ENCODE measurements at places on chromosomes 13 and 19.
A peak's percentile ranks its signal among the peaks of the same experiment; 100 is the strongest.

- DNase-seq, result no peak
Measured at GRCh38 chr13:44854313-44855060, 134.8 kb downstream of the NUFIP1 start.

- DNase-seq, result peak; percentile 54
Measured at GRCh38 chr19:52689843-52690368, 44.9 kb downstream of the ZNF611 start.

DNA sequence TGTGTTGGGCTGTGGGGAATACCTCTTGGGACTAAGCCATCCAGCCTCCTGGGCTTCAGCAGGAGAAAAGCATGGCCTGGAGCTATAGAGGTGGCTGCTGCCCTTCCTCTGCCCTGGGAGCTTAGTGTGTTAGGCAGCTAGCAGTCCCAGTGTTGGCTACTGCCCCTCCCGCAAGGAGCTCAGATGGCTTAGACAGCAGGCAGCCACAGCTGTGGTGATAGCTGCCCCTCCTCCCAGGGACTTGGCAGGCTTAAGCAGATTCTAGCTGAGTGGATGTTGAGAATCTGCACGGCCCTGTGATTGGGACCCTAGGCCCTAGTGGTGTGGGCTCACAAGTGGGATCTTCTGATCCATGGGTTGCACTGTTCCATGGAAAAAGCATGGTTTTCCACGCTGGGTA lies 264.5 kb downstream of the TDRD3 start:
- DNase-seq, result no peak

DNA sequence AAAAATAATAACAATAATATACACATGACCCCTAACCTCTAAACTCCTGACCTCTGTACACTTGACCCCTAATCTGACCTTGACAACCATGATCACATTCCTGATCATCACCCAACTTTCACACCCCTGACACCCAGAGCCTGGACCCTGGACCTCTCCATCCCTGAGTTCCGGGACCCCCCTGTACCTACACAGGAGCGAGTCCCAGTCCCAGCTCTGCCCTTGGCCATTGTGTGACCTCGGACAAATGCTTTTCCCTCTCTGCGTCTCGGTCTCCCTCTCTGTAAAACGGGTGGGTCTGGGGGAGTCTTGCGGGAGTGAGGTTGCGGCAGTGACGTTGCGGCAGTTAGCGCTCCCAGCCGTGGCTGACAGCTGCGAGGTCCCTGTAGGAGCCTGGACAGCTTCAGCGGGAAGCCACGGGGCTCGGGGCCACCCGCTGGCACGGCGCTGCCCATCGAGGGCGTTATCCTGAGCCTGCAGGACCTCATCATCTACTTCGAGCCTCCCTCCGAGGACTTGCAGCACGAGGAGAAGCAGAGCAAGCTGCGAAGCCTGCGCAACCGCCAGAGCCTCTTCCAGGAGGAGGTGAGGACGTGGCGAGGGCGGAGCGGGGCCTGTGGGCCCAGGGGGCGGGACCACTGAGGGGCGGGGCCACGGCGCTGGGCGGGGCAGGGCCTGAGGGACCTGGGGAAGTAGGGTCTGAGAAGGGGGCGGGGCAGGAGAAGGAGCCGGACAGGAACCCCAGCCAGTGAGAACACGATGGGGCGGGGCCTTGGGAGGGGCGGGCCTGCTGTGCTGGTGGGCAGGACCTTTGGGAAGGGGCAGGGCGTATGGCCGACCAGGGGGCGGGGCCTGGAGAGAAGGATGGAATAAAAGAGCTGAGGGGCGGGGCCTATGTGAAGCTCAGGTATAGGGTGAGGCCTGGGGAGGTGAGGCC lies 19.2 kb downstream of the RYR1 start:
- DNase-seq, result peak; percentile 63

DNA sequence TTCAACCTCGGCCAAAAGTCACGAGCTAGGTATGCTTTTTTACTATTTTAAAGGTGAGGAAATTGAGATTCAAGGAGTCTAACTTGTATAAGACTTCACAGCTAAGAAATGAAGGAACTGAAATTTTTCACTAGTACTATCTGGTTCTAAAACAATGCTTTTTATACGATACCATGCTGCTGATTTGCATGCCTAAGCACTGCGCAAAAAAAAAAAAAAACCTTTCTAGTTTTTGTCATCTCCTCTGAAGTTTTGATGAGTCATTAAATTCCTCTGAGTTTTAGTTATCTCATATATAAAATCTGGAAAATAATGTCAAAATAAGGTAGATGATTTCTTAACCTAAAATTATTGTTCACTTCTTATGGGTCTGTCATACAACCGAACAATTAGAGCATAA lies 28.0 kb upstream of the UFM1 start:
- no peak for DNase-seq

GRCh38 chr13:20073775-20074174 lies 87.1 kb downstream of the GJA3 start:
- DNase-seq, result no peak

GRCh38 chr13:36629057-36629385 lies 44.8 kb upstream of the SERTM1 start:
- no peak for DNase-seq

- DNase-seq, result no peak
Measured at GRCh38 chr13:59229861-59230260, 933.9 kb downstream of the DIAPH3 start.

DNA sequence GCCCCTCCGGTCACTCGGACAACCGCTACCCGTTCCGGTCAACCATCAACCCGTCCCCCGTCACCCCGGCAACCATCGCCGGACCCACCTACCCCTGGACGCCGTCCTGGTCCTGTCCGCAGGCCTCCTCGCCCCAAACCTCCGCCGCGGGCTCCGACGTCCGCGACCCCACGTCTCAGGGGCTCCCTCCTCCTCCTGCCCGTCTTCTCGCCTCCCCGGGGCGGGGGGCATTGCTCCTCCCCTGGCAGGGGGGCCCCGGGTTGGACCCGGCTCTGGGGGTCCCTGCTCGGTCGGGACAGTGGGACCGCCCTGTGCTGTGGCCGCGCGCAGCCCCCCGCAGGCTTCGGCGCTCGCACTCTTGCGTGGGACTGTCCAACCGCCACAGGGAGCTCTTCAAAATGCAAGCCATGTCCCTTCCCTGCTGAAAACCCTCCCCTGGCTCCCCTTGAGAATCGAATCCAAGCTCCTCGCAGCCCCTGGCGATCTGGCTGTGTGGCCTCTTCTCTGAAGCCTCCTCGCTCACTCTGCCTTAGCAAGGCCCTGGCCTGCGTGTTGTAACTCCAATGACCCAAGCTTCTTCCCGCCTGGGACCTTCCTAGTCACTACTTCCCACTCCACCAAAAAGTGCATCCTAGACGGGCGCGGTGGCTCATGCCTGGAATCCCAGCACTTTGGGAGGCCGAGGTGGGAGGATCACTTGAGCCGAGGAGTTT lies 8.4 kb downstream of the EPHX3 start:
- no peak for DNase-seq

DNA sequence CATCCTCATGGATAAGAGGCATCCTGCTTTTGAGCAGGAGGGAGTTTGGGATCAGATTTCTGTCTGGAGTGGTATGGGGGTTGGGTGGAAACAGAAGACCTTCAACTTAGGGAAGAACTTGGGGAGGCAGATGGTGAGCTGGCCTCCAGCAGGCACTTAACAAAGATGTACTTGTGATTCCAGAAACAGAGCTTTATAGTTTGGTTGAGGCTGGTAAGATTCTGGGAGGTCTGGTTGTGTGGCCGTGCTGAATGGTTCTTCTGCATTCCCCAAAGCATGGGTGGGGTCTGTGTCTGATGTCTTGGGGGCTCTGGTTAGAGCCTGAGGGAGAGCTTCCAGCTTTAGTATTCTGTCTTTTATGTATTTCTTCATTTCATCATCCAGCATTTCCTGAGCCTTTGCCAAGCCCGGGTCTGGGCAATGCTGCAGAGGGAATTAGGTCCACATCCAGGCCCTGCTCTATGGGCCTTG lies 4.8 kb downstream of the MEGF8 start:
- no peak for DNase-seq

DNA sequence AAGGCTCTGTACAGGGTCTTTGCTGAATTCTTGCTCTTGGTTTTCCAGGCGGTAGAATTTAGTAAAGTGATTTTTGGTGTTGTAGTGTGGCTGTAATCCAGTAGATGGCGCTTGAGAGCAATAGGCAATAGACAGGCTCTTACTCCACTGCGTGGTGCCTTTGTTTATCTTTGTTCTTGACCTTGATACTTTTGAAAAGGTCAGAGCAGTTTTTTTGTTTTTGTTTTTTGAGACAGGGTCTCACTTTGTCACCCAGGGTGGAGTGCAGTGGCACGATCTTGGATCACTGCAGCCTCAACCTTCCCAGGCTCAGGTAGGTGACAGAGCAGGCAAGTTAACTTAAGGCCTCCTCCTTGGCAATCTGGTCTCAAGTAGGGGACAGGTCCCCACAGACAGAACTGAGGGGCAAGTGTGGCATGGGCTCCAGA lies 12.2 kb upstream of the LILRA5 start:
- DNase-seq, result peak; percentile 54

- DNase-seq, result no peak
Measured at GRCh38 chr13:98650396-98651107, 73.6 kb upstream of the STK24 start.

DNA sequence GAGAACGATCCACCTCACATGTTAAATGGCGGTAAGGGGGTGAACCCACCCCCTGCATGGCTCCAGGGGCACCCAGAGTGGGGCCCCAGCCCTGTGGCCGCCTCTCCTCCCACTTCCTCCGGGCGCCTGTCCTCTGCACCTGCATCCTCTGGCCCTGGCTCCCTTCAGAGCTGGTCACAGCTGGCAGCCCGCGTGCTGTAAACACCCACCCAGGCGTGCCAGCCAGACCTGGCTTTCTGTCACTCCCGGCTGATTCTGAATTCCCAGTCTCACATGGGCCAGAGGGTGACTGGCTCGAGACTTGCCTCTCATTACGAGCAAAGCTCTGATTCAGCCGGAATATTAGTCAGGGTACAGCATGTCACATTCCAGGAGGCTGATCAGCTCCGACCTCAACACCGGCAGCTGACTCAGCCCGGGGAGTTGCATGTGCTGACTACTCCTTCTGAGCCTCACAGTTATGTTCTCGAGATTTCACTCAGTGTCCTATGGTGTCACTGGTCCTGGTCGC lies 75.1 kb downstream of the GNG7 start:
- DNase-seq, result peak; percentile 77

DNA sequence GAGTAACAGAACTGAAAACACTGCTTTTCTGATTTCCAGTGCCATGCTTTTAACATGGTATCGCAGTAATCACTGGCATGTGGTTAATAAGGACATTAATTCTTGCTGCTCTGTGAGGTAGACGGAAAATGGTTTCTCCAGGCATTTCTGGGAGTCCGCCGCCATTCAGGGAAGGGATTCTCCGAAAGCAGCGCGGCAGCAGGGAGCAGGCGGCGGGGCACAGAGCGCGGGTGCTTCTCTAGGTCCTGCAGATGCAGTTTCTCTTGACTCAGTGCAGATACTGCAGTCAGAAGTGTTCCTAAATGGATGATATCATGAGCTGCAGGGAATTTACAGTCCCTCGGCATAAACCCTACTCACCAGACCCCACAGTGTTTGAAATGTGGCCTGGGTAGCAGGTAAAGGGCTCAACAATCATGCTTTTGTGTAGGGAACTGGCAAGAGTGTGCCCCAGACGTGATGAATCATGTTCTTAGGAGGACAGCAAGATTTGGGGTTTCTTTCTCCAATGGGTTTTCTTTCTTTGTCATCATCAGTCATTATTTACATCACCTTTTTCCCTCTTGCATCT lies 338.6 kb upstream of the ARGLU1 start:
- no peak for DNase-seq

DNA sequence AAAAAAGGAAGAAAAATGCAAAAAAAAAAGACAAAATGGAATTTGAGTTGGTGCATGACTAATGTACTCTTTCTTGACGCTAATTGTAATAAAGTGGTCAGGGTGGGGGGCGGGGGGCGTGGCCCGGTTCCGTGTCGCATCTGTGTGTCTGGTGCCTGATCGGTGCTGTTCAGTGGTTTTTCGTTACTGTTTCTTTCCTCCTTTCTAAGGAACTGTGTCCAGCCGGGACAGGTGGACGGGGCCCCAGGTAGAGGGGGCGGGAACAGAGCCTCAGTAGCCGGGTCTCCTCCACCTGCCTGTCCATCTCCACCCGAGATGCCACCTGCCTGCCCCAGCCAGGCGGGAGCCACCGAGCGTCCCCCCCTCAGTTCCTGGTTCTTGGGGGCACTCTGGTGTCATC lies 26.3 kb downstream of the ONECUT3 start:
- DNase-seq, result no peak

GRCh38 chr19:4682417-4683200 lies 12.5 kb upstream of the MYDGF start:
- DNase-seq, result no peak

GRCh38 chr13:40159736-40160135 lies 504.3 kb downstream of the COG6 start:
- no peak for DNase-seq

DNA sequence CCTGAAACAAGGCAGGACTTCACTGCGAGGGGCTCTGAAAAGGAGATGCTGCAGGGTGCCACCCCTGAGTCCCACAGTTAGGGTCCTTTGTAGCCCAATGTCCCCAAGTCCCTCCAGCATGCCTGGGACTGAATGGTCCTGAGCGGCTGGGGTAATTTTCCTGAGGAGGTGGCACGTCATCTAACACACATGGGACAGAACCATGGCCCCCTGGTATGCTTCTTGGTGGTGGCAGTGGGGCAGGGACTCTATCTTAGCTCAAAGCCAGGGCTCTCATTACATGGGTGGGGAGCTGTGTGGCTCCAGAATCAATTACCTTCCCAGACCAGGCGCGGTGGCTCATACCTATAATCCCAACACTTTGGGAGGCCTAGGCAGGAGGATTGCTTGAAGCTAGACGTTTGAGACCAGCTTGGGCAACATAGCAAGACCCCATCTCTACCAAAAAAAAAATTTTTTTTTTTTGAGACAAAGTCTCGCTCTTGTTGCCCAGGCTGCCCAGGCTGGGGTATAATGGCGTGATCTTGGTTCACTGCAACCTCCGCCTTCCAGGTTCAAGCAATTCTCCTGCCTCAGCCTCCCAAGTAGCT lies 7.9 kb upstream of the SLC7A9 start:
- DNase-seq, result no peak

- DNase-seq, result no peak
Measured at GRCh38 chr19:57075801-57076492, 43.8 kb upstream of the USP29 start.

DNA sequence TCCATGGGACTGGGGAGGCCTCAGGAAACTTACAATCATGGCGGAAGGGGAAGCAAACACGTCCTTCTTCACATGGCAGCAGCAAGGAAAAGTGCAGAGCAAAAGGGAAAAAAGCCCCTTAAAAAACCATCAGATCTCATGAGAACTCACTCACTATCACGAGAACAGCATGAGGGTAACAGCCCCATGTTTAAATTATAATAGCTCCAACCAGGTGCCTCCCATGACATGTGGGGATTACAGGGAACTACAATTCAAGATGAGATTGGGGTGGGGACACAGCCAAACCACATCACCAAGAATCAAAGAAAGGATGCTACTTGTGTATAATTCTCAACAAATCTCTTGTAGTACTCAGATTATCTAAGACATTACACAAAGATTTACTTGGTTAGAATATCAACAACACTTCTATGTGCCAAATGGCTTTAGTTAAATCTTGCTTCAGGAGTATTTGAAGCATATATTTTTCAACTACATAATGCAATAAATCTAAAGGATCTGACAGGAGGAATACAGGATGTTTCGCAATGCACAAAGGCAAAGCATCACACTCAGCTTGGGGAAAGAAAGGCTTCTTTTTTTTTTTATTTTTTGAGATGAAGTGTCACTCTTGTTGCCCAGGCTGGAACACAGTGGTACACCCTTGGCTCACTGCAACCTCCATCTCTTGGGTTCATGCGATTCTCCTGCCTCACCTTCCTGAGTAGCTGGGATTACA lies 180.0 kb downstream of the LHFPL6 start:
- DNase-seq, result no peak

All from activated CD4-positive, alpha-beta T cell treated with anti-CD3 and anti-CD28 coated beads for 48 hours (primary cell).